ENCODE measurements at places on chromosomes 5 and 9. TPM values are rescaled to one million over a fixed set of nuclear protein-coding genes. Genes with fewer than 3 reads are reported as not detected.

- no peak for DNase-seq
Observed at GRCh38 chr5:13976867-13977830, 32.7 kb upstream of the DNAH5 start.

PCDHA5 gene
- 0.09 TPM for polyA plus RNA-seq

PCDHA9 gene
- polyA plus RNA-seq, result 0.04 TPM

DNA sequence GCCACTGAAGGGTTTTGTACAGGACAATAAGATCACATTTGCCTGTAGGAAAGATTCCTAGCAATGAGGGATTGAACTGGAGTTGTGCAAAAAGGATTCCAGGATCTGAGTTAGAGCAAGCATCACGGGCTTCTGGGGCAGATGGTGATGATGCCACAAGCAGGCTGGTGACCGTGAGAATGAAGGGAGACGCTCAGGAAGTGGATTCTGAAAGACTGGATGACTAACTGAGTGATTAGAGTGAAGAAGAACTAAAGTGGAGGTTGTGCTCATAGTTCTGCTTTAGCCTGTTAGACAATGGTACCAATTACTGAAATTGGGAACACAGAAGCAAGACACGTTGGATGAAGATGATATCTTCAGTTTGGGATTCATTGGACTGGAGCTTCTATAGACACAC is 168.2 kb downstream of the CD180 start:
- no peak for DNase-seq

DNA sequence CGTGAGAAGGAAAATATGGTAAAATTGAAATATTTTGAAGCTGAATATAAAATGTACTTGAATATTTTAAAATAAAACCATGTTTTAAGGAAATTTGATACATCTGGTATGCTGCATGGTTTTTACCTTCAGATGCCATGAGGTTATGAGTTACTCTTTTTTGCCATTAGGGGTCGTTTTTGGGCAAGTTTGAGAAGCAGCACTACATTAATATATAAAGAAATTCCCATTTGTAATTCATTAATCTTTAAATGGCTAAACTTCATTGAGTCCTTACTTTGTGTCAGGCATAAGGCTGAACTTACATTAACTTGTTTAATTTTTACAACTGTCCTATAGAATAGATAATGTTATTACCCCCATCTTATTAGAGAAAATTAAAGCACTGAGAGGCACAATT is 152.3 kb downstream of the KDM4C start:
- DNase-seq, result no peak

NTNG2 gene
- polyA plus RNA-seq, result 0.59 TPM

DNA sequence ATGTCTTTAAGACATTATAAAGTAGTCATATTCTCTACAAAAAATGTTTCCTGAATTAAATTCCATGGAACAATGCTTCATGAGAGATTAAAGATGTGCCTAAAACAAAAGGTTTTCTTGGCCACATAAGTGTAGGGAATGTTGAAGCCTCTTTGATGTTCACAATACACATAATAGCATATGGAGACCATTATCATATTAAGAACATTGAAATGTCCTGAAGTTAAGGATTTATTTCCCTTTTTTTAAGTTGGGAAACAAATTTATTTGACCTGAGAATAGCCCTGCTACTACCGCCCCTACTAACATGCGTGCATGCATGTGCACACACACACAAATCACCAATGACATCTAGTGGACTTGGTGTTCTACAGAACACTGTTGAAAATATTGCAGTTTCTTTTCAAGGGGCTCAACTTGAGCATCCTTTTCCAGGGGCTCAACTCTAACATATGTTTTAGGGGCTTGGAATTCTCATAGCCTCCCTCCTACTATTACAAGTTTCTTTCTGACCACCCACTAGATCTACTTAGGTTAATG is 124.9 kb upstream of the C6 start:
- DNase-seq, result no peak

- no peak for DNase-seq
Observed at GRCh38 chr5:61332358-61332749, 296 bp downstream of the ZSWIM6 start.

AFAP1L1 gene
- 36.8 TPM for polyA plus RNA-seq

DNA sequence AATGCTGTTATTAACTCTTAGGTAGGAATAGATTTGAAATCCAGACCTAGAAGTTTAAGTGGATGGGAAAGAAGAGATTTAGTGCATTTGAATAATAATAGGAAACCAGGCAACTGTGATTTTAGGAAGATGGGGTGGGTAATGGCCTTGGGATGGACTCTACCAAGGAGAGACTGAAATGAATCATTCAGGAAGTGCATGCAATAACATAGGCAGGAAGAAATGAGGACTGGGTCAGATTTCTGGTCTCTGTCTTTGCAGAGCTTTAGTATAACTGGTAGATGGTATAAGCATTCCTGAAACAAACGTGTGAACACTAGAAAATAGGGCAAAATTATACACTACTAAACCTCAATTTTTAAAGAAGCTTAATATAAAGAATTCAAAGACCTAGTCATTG is 274.4 kb upstream of the CLINT1 start:
- no peak for DNase-seq

- no peak for DNase-seq
Observed at GRCh38 chr5:50730336-50730735, 63.9 kb downstream of the PARP8 start.

HRCT1 gene
- polyA plus RNA-seq, result 0.59 TPM

CCIN gene
- polyA plus RNA-seq, result not detected

SOHLH1 gene
- polyA plus RNA-seq, result not detected

- DNase-seq, result no peak
Observed at GRCh38 chr9:899440-900184, 58.1 kb downstream of the DMRT1 start.

GRCh38 chr5:89769975-89770374 is 639.6 kb downstream of the CETN3 start:
- DNase-seq, result no peak

DNA sequence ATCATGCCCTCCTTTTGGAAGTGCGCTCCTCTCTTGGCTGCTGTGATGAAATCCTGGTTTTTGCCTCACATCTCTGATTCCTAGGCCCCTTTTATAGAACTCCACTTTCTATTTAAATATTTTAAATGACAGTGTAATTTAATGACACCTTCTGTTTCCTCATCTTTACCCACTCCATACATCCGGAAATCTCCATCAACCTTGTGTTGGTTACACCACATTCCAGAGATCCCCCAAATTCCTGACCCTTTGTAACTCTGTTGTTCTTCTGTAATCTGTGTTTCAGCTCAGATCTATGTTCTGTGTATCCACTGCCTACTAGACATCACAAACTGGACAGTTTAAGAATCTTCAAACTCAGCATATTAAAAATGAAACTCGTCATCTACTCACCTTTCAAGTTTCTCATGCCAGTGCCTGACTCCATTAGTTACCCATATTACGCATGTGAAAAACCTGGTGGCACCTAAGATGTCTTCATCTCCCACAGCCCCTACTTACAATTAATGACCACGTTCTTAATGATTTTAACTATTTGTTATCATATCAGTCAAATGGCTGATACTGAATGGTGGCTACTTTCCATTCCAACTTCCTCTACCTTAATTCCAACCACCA is 25.1 kb downstream of the PARP8 start:
- no peak for DNase-seq

DNA sequence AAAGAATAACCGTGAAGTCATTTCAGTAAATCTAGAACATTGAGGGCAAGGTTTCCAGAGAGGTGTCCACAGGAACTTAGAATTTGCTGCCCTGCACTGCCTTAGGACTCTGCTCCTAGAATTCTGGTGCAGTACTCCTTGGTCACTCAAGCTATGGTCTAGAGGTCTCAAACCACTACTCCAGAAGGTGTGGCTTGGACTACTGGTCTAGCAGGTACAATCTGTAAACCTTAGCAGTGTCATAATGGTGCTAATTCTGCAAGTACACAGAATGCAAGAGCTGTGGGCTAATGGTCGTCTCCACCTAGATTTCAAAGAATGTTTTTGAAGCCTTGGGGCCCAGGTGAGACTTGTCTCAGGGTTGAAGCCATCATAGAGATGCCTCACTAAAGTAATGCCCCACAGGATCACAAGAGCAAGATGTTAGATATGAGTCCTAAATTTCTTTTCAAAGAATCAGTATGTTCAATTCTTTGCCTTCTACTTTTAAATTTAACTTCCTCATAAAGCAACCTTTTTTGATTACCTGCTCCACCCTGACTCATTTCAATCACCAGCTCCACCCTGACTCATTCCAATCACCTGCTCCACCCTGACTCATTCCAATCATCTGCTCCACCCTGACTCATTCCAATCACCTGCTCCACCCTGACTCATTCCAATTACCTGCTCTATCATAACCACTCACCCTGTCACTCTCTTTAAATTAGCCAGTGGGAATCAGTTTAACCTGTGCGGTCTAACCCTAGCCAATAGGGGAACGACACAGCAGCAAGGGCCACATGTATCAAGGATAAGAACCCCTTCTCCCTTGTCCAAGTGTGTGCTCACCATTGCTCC is 1111.8 kb upstream of the ACO1 start:
- no peak for DNase-seq

DNA sequence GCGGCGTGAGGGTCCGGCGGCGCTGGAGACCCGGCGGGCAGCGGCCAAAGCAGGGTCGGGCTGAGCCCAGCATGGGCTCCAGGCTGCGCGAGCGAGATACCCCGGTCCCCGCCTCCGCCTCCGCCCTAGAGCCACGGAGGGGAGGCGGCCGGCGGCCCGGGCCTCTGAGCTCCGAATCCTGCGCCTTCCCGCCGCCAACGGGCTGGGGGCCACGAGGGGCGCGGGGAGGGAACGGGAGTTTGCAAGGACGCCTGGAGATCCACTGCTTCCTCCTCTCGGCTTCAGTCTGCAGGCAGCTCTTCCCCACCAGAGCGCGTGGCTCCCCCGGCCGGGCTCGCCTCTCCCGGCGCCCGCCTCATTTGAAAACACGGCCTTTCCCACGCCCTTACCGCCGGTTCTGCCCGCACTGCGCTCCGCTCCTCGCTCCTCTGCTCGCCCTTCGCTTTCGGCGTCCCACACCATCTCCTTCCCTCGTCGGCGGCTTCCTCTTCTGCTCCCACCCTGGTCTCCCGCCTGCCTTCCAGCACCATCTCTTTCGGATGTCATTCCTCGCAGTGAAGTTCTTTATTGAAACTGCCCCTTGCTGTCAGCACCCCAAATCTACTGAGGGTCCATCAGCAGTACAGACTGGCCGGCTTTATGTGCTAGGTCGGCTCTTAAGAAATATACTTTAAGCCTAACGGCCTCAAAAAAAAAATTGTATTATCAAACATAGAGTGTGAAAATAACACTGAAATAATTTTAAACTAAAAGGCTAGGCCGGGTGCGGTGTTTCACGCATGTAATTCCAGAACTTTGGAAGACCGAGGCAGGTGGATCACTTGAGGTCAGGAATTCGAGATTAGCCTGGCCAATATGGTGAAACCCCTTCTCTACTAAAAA is 105.0 kb upstream of the FAM120A start:
- DNase-seq, result peak; percentile 36

GRCh38 chr9:115333277-115334070 is 215.5 kb upstream of the TNC start:
- DNase-seq, result no peak

DNA sequence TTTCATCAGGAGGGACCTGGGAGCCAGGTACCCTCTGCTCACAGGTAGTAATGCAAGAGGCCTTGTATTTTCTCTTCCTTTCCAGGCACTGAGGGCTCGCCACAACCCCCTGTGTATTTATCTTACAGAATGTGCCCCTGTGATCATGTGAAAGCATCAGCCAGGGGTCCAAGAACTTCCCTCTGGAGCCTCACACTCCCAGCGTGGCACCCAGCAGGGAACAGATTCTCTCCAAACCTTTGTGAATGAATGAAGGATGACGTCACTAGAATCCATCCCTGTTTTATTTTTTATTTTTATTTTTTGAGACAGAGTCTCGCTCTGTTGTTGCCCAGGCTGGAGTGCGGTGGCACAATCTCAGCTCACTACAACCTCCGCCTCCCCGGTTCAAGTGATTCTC is 107.3 kb upstream of the IER5L start:
- DNase-seq, result no peak

FUT7 gene
- 0.08 TPM for polyA plus RNA-seq

DNA sequence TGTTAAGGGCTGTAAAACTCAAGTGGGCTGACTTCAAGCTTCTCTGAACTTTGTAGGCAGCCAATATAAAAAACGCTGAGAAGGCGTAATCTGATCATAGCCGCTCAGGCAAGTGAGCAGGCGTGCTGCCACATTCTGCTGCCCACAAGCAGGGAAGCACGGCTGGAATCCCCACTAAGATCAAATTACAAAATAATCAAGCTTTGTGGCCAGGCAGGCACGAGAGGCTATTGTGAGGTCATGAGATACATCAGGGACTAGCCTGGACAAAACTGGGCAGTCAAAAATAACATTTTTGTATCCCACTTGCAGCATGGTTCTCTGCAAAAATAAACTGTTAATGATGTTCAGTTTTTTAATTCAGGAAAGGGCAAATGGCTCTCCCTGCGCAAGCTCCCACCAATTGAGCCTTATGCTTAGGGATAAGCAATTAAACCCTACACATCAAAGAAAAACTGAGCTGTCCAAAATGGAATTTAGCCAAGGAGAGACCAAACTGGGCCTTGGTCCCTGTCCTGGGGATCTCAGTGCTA is 64.0 kb downstream of the POU5F2 start:
- DNase-seq, result peak; percentile 74

MARVELD2 gene
- polyA plus RNA-seq, result 19.0 TPM

QRFP gene
- 0.37 TPM for polyA plus RNA-seq

- no peak for DNase-seq
Observed at GRCh38 chr9:114276908-114277821, 45.7 kb upstream of the ORM1 start.

DNA sequence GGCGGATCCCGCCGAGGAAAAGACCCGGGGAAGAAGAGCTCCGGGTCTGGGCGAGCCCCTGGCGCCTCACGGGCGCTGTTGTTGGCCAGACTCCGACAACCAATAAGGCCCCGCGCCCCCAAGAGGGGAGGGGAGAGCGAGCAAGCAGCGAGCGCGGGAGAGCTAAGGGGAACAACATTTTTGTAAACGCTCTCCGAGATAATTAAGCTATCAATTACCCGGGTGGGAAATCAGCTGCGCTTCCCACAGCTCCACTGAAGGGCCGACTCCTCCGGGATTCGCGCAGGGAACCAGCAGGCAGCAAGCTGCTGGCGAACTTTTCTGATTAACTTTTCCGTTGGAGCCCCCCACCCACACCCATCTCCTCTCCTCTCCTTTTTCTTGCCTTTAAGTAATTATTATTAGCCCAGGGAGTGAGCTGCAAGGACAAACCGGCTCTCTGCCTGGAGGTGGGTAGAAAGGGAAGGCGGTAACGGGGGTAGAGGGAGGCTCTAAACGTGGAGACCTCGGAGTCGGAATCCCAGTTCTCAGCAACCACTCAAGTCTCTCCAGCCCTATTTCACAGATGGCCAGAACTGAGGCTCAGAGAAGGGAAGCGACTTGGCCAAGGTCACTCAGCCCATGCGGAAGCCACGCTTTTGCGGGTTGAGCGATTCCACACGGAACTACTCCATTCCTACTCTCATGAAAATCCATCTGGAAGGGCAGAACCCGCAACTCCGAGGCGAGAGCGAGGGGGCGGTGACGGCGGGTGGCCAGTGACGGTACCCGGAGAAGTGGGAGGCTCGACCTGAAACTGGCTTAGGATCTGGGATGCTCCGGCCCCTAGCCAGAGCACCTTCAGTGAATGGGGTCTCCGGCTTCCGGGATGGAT is 1.3 kb downstream of the ASTN2 start:
- no peak for DNase-seq

SLC24A2 gene
- polyA plus RNA-seq, result 0.66 TPM
